ENCODE measurements at places on chromosomes 1 and 21.
A peak's percentile ranks its signal among the peaks of the same experiment; 100 is the strongest.

DNA sequence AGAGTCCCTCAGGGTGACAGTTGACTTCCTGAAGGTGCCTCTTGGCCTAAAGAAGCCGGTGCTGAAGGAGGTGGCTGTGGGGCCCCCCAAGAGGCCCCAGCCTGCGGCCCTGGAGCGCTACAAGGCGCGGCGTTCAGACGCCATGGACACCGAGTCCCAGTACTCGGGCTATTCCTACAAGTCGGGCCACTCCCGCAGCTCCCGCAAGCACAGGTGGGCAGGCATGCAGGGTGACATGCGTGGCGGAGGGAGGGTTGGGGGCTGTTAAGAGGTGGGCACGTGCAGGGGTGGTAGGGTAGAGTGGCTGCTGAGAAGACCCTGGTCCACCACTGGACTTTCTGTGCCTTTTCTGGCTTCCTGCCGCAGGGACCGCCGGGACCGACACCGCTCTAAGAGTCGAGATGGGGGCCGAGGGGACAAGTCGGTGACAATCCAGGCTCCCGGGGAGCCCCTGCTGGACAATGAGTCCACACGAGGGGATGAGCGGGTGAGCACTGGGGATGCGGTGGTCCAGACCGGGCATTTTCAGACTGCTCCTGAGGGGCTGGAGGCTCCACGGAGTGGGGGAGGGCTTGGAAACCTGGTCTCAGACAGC is 15.4 kb downstream of the VANGL2 start:
- no peak for DNase-seq
- no peaks in the 10 kb centered on the region for H3K27me3 ChIP-seq
- H3K27ac ChIP-seq = no peak overlapping the region

GRCh38 chr1:230248016-230248888 is 177.9 kb downstream of the PGBD5 start:
- H3K27ac ChIP-seq = peak overlapping the region; percentile 75
- H3K4me1 ChIP-seq = peaks cover 5% of the 10 kb centered on the region

DNA sequence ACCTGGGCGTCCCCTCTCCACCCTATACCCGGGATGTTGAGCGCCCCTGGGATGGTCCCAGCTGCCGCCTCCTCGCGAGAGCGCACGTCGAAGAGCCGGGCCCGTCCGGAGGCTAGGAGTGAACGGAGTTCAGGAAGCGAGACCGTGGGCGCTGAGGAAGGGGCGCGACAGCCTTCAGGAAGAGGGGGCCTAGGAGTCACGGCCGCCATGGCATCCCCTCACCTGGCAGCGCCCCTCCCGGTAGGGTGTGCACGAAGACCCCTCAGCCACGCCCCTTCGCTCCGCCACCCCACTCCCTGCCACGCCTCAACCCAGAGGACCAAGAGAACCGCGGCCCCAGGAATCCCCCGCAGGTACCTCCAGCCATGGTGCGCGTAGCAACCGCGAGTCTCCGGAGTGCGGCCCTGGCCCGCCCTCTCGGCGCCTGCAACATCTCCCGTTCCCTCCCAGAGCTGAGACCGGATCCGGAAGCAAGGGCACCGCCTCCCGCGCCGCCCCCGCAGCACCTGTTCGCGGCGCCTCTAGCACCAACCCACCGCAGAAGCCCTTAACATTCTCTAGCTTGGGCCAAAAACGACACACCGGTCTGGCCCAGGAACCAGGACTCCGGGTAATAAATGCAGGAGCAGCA is at the start of gene TSTD1:
Gene TSTD1, minus strand, starts transcription at position 442 of the 631 bp plus-strand sequence. Its CDS starts 75 bp downstream, at position 367.
- DNase-seq = no peak
- no peaks in the 10 kb centered on the region for H3K27me3 ChIP-seq
- H3K27ac ChIP-seq = peak within 1 kb of the TSS; percentile 31

GRCh38 chr1:47745715-47746609 is 251.2 kb downstream of the TRABD2B start:
- DNase-seq = no peak
- no peak overlapping the region for H3K27ac ChIP-seq
- no peaks in the 10 kb centered on the region for H3K27me3 ChIP-seq
- peaks cover 2% of the 10 kb centered on the region for H3K4me1 ChIP-seq
- H3K36me3 ChIP-seq = no peaks in the 10 kb centered on the region

DNA sequence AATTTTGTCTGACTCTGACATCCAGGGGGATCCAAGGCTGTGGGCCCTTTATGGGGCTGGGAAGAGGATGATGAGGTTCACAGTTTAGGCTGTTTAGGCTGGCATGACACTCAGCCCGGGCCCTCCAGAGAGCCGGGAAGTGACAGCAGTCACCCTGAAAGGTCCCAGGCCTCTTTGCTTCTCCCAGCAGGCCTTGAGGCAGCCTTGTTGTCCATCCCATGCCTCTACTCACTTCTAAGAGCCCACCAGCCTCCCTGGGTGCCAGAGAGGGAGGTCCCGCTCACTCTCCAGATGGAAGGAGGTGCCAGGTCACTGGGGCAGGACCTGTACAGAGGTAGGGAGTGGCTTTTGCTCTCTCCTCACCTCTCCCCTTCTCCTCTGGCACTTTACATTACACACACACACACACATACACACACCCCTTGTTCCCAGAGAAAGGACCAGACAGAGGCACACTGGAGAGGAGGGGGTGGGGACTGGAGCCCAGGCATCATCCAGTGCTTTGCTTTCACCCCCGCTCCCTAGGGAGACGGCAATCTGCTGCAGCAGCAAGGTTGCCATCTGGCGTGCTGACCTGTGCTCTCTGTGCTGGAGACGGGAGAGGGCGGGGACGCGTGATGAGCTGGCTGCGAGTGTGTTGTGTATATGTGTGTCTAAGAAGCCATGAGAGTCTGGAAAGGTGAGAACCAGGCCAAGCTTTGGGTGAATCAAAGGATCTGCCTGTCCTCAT is 4.6 kb downstream of the KLHDC8A start:
- H3K4me1 ChIP-seq = peaks cover 9% of the 10 kb centered on the region
- no peak for DNase-seq
- H3K27ac ChIP-seq = no peak overlapping the region
- H3K36me3 ChIP-seq = no peaks in the 10 kb centered on the region
- no peak overlapping the region for H3K4me3 ChIP-seq

DNA sequence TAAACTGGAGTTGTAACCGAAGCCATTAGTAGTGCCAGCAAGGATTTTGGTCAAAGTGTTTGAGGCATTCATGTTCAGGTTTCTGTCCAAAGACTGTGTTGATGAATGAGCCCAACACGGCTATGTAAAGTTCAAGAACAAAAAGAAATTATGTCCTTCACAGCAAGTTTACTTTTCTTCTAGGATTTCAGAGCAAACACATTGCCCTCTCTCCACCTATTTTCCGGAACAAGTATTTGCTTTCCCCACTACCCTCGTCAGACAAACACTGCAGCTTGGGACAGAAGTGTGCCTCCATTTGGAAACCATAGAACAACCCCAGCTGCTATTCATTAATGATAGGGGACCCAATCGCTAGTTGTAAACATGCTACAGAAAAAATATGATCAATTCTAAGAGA is 151.4 kb upstream of the C1orf105 start:
- peaks cover 3% of the 10 kb centered on the region for H3K4me1 ChIP-seq
- no peak for DNase-seq
- H3K36me3 ChIP-seq = no peaks in the 10 kb centered on the region
- H3K4me3 ChIP-seq = no peak overlapping the region
- H3K27me3 ChIP-seq = no peaks in the 10 kb centered on the region

GRCh38 chr1:7299329-7299799 is 471.7 kb upstream of the VAMP3 start:
- no peak overlapping the region for H3K4me3 ChIP-seq
- peak overlapping the region; percentile 60 for H3K27ac ChIP-seq
- no peaks in the 10 kb centered on the region for H3K36me3 ChIP-seq
- DNase-seq = peak; percentile 52
- no peaks in the 10 kb centered on the region for H3K27me3 ChIP-seq

All from tibial artery (tissue), 4 donors.